ENCODE measurements at places on chromosomes 1 and 21.

DNA sequence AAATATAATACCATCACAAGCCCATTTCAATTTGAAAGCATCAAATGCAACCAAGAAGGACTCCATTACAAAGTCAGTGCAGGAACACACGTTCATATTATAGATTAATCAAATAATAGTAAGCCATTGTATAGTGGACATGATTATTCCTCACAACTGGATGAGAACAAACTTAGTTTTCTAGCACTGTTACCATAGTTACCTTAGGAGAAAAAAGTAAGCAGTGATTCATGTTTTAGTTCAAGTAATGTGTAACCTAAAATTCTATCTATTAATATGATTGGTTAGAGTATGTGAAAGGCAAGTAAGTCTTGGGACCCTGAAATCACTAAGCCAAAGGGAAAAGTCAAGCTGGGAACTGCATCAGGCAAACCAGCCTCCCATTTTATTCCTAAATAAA lies 15.2 kb downstream of the SSX2IP start:
- DNase-seq, result no peak

GRCh38 chr1:91610789-91611188 lies 110.1 kb downstream of the CDC7 start:
- no peak for DNase-seq

GRCh38 chr1:33008051-33008914 lies 28.4 kb downstream of the AK2 start:
- no peak for DNase-seq

GRCh38 chr1:10704368-10704882 lies 92.0 kb downstream of the CASZ1 start:
- no peak for DNase-seq
